NCI-H1436 (cell line): ENCODE measurements at places on chromosomes 2 and 18.

DNA sequence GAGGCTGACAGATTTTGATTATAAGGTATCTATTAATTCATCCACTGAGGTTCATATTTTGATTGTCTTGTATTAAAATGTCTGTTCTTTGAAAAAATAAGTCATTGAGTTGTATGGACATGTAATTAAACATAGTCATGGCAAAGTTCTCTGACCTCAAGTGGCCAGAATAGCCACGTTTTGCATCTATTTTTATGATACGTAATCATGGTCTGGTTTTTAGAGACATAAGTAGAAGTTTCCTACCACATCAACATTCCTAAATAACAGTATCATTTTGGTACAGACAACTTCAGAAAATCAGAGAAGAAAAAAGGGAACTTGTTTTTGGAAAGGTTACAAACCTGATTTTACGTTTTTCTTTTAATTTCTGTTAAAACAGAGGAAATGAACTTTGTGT is 47.6 kb downstream of the COL5A2 start:
- no peak for DNase-seq

- DNase-seq = no peak
Observed at GRCh38 chr2:166256896-166257295, 118.8 kb downstream of the SCN9A start.

GRCh38 chr18:6814882-6815425 is 85.4 kb downstream of the ARHGAP28 start:
- DNase-seq = no peak

DNA sequence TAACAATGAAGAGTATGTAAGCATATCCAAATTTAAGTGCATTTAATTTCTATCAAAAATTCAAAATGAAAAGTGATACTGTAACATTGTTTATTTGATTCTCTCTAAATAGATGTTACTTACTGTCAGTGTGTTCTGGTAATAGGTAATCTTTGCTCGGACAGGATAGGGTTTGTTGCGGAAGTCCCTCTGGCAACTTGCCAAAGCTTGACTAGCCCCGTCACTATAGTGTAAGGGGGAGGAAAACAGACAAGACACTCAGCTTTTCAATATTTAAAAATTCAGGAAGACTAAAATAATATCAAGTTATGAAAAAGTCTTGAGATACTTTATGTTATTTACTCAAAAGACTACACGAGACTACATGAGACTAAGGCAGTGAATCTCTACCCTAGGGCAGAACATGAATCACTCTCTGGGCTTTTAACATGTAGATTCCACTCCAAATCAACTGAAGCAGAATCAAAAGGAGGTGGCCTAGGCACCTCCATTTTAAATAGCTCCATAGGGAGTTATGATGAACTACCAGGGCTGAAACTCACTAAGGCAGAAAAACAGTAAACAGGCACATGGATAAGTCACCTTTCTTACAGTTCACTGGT is 5.9 kb downstream of the LMAN1 start:
- DNase-seq = no peak

- DNase-seq = no peak
Observed at GRCh38 chr2:144310889-144311608, 208.9 kb downstream of the ZEB2 start.

- no peak for DNase-seq
Observed at GRCh38 chr2:66438498-66438833, 3.5 kb downstream of the MEIS1 start.

DNA sequence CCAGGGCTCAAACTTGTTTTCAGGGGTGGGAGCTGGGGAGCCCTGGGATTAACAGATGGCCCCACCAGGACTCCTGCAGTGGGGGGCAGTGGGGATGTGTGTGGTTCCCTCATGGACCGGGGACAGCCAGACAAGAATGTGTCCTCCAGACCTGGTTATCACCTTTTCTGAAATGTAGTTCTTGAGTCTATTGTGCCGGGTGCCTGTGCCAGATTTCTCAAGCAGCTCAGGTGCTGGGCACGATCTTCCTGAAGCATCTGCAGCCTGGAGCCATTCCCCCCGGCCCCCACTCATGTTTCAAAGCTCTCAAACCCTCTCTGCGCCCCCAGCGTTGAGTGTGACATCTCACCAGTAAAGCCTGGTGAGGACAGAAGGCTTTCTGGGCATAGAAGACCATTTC is 48.4 kb upstream of the HAAO start:
- no peak for DNase-seq

- DNase-seq = no peak
Observed at GRCh38 chr2:144522897-144523595, 3.1 kb upstream of the ZEB2 start.

- DNase-seq = no peak
Observed at GRCh38 chr18:42025974-42026625, 71.1 kb downstream of the PIK3C3 start.

DNA sequence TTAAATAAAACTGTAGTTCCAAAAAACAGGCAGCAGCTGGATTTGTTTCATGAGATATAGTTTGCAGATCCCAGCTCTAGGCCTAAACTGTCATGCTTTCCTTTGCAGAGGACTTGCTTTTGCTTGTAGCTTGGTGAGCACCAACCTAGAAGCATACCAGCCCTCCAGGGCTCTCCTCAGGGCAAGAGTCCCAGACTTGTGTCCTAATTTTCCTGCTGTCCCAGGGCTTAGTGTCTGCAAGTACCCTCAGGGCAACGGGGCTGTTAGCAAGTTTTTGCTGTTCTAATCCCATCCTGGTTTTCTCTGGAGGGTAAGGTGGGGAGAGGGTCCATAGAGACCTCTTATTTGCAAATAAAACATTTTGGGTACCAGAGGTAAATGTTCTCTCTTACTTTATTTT is 59.5 kb downstream of the TMEM17 start:
- no peak for DNase-seq

DNA sequence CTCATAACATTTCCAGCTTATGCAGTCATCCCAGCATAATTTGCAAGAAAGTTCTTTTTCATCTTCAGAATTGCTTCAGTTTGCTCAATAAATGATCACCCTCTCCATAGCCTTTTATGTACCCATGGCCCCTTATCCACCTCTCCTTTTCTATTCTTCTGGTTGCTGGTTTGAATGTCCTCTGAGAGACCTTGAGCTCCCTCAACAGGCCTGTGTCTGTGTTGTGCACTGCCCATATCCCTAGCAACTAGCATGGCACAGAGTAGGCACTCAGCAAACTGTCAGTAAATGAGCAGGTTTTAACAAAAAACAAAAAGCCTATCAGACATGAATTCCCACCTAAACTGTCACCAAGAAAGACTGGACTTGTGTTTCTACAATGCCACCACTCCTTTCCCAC is 160.5 kb downstream of the AKAIN1 start:
- DNase-seq = no peak

GRCh38 chr2:196963043-196963442 is 36.5 kb upstream of the PGAP1 start:
- DNase-seq = no peak

- DNase-seq = no peak
Observed at GRCh38 chr2:172739661-172740266, 4.1 kb downstream of the RAPGEF4 start.

DNA sequence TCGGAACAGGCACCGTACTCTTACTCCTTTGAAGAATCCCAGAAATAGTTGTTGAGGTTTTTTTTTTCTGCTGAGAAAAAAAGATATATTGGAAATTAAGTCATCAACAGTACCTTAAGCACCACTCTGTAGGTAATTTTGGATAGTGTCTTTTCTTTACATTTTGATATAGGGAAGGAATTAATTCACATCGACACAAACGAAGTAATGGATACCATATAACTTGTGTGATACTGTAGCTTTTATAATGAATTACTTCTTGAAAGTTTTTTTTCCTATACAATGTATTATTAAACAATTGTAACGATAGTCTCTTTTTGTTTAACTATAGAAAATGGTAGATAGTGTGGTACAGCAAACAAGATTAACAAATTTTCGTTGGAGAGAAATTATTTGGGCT is 1.5 kb upstream of the IKZF2 start:
- no peak for DNase-seq

GRCh38 chr2:72139471-72139873 is 8.2 kb downstream of the CYP26B1 start:
- DNase-seq = no peak
